ENCODE measurements at places on chromosomes 13 and 19.

DNA sequence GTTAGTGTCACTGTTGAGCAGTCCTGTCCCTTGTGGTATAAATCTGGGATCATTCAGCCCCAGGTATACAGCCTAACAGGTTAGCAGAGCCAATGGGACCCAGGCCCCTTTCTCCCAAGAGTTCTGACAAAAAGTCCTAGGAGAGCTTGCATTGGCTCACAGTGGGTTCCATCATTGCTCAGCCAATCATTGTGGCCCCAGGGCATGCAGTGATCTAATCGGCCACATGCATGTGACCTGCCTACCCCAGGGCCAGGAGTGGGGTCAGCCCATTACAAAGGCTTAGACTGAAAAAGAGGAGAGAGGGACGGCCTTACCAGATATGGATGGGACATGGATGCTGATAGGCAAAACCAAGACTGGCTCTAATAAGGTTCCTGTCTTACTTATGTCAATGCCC lies 41.1 kb downstream of the SPTBN4 start:
- DNase-seq, result no peak

DNA sequence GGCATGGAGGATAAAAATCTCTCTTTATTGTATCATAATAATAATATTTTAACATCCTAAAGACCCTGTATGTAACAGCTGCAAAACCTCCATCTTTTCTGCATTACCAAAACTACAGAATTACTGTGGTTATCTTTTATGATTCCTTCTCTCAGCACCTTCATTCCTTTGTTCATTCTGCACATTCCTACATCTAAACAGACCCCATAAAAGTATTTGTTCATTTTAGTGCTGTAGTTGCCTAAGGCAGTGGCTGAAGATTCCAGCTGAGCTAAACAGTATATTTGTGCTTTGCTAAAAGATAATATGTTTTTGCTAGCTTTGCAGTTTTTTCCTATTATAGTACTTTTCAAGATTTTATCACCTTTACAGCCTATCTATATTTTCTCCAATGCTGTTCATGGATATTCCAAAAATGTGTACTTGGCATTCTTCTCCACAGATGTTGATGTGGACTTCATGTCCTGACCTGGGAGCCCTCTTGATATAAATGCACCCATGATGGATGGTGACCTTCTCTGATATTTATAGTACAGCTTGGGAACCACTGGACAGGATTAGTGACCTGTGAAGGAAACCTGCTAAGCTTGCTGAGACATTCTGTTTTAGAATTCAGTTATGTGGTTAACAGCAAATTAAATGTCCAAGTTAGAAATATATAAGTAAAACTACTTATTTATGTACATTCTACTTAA lies 2832.9 kb upstream of the PCDH20 start:
- DNase-seq, result no peak

GRCh38 chr19:17797424-17798201 lies 2.7 kb downstream of the B3GNT3 start:
- peak; percentile 24 for DNase-seq

- DNase-seq, result no peak
Measured at GRCh38 chr19:30695171-30695875, 323.1 kb downstream of the ZNF536 start.

DNA sequence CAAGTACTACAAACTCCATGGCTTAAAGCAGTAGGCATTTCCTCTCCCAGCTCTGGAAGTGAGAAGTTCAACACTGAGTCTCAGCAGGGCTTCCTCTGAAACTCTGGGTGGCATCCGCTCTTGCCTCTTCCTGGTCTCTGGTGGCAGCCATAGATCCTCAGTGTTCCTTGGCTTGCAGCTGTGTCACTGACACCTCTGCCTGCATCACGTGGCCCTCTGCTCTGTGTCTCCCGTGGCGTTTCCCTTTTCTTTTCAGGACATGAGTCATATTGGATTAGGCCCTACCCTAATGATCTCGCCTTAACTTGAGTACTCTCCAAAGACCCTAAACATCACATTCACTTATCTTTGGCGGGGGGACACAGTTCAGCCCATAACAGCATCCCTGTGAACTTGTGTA lies 466.7 kb downstream of the MYO16 start:
- no peak for DNase-seq

DNA sequence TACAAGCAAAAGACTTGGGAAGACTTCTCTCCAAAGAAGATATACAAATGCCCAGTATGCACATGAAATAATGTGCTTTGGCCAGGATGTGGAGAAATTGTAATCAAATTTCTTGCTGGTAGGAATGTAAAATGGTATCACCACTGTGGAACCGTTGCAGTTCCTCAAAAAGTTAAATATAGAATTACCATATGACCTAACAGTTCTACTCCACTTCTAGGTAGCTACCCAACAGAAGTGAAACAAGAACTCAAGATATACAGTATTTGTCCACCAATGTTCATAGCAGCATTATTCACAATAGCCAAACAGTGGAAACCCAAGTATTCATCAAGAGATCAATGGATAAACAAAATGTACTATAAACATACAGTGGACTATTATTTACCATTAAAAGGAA lies 95.0 kb upstream of the KLF5 start:
- no peak for DNase-seq
